ENCODE measurements at places on chromosomes 4 and X. TPM values are rescaled to one million over a fixed set of nuclear protein-coding genes. Genes with fewer than 3 reads are reported as not detected.
A peak's percentile ranks its signal among the peaks of the same experiment; 100 is the strongest.

DNA sequence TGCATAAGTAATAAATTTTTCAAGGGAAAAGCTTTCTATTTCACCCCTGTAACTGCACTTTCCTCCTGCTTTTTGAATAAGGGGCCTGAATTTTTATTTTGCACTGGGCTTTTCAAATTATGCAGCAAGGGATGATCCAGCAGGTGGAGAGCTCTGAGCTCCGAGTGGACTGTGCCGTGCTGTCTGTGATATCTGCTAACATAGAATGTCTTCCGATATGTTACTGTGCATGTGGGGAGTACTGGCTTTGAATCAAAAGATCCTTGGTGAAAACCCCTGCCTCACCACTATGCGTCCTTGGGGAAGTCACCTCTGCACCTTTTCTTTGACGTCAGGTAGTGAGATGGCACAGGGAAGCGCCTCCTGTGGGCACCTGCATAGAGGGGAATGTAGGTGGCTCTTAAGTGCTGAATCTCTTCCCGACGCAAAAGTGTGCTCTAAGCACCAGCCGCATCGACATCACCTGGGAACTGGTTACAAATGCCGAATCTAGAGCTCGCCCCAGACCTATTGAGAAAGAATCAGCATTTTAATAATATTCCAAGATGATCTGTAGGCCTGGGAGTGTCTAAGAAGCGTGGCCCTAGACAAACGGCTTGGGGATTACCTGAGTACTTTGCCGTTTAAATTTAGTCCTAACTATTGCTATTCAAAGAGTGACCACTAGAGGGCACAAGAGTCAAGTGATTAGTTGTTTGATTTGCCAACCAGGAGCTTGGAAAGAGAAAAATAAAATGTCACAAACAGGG, 19.2 kb upstream of the WFS1 start:
- no peaks in the 10 kb centered on the region for H3K36me3 ChIP-seq
- peaks cover 8% of the 10 kb centered on the region for H3K4me1 ChIP-seq
- H3K27me3 ChIP-seq = peaks cover 36% of the 10 kb centered on the region
- H3K27ac ChIP-seq = no peak overlapping the region
- H3K4me3 ChIP-seq = no peak overlapping the region

GRCh38 chr4:76679691-76680090, 218.3 kb downstream of the SOWAHB start:
- no peaks in the 10 kb centered on the region for H3K36me3 ChIP-seq
- H3K4me3 ChIP-seq = no peak overlapping the region
- no peak overlapping the region for H3K27ac ChIP-seq
- no peak for DNase-seq
- H3K27me3 ChIP-seq = peaks cover 17% of the 10 kb centered on the region

DNA sequence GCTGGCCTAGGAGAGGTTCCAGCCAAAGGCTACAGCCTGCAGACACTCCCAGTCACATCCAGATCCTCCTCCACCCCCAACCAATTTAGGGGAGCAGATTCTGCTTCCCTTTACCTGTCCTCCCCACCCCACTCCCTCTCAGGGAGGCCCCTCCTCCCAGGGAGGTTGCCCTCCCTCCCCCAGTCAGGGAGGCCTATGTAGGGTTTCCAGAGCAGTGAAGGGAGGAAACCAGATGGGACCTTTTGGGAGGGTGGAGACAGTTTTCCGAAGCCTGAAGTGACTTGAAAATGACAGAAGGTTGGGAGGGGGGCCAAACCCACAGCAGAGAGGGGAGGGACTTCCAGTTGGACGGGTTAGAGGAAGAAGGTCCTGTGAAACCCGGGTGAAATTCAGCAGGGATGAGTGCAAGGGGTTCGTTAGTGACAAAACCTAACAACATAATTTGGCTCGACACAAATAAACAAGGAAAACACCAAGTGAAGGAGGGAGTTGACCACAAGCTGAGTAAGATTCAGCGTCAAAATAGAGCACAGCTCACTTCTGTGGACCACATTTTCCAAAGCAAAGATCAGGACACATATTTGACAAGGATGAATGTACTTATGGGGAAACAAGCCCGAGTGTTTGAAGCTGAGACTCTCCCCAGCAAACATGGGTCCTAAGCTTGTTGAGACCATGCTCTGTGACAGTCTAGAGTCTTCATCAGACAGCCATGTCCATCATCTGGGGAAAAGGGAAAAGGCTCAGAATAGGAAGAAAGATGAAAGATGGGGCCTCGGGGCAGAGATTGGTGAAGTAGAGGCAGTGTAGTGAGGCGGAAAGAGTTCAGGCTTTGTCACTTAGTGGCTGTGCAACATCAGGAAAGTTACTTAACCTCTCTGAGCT, 46.4 kb downstream of the PRPS1 start:
- peaks cover 64% of the 10 kb centered on the region for H3K4me1 ChIP-seq
- peak; percentile 41 for DNase-seq
- H3K36me3 ChIP-seq = peaks cover 1% of the 10 kb centered on the region
- peak overlapping the region; percentile 99 for H3K27ac ChIP-seq
- H3K27me3 ChIP-seq = no peaks in the 10 kb centered on the region

- H3K4me3 ChIP-seq = no peak overlapping the region
- H3K27ac ChIP-seq = no peak overlapping the region
- DNase-seq = no peak
- no peaks in the 10 kb centered on the region for H3K27me3 ChIP-seq
These were observed 190.3 kb upstream of the TAPT1 start for GRCh38 chr4:16416601-16417000.

GRCh38 chrX:68163441-68163840, 269.9 kb downstream of the OPHN1 start:
- H3K27ac ChIP-seq = no peak overlapping the region
- H3K4me3 ChIP-seq = no peak overlapping the region
- no peak for DNase-seq
- no peaks in the 10 kb centered on the region for H3K36me3 ChIP-seq
- peaks cover 2% of the 10 kb centered on the region for H3K27me3 ChIP-seq

DNA sequence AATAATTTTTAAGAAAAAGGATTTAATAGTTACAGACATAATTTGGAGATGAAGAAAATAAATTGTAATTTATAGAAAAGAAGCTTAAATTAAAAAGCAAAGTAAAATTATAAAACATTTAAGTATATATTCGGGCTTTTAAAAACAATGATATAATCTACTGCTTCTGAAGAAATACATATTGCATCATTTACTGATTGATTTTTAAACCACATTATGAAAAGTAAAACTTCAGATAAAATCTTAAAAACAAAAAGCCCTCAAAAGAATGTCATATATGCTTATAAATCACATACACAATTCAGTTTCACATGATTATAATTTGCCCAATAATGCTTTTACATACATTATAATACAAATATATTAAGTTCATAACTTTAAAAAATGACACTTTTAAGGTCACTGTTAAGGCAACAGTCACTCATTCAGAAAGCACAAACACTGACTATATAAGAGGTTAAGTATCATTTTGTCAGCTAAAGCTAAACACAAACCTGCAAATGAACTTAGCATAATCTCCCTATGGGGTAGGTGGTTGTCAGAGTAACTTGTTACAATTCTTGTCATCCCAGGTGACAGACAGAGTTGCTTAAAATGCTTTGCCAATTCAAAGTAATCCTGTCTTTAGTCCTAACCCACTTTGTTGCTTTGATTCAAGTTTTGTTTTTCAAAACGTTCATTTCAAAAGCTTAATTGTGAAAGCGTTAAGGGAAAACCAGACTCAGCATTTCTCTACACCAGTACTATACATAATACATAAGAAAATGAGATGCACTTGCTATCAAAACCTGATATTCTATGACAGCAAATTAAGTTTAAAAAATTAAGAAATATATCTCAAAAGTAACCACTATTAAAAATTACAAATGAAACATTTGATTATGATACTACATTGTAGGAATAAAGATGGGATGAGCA, 90.6 kb upstream of the MAB21L2 start:
- DNase-seq = no peak
- no peak overlapping the region for H3K27ac ChIP-seq
- no peaks in the 10 kb centered on the region for H3K4me1 ChIP-seq

- no peak overlapping the region for H3K27ac ChIP-seq
- no peaks in the 10 kb centered on the region for H3K27me3 ChIP-seq
- no peaks in the 10 kb centered on the region for H3K4me1 ChIP-seq
- H3K4me3 ChIP-seq = no peak overlapping the region
- no peaks in the 10 kb centered on the region for H3K36me3 ChIP-seq
- DNase-seq = no peak
These were observed 30.7 kb upstream of the RPS6KA6 start for GRCh38 chrX:84218726-84219125.

DNA sequence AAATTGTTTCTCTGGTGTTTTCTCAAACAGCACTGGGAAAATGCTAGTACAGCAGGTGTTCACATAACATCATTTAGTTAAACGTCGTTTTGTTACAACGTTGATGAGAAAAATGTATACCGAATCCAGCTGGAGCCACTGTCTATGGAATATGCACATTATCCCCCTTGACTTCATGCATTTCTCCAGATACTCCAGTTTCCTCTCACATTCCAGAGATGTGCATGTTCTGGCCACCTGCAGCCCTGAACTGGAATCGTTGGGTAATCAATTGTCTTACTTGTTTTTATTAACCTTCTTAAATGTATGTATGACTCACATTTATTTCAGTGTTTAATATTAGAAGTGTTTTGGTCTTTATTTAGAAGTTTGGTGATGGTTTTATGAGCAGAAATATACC, 18.4 kb upstream of the ODAM start:
- no peak overlapping the region for H3K4me3 ChIP-seq
- H3K36me3 ChIP-seq = no peaks in the 10 kb centered on the region
- no peaks in the 10 kb centered on the region for H3K4me1 ChIP-seq
- DNase-seq = no peak

GRCh38 chrX:637660-638481, 7.3 kb downstream of the SHOX start:
- H3K27ac ChIP-seq = peak overlapping the region; percentile 13
- H3K4me3 ChIP-seq = no peak overlapping the region
- no peak for DNase-seq

- no peak for DNase-seq
- H3K27me3 ChIP-seq = no peaks in the 10 kb centered on the region
- no peaks in the 10 kb centered on the region for H3K4me1 ChIP-seq
- peaks cover 18% of the 10 kb centered on the region for H3K36me3 ChIP-seq
- no peak overlapping the region for H3K27ac ChIP-seq
These were observed 38.8 kb downstream of the TAPT1 start for GRCh38 chr4:16187455-16187854.

GRCh38 chrX:69066966-69067525, 98.2 kb downstream of the PJA1 start:
- no peak for DNase-seq
- H3K27me3 ChIP-seq = no peaks in the 10 kb centered on the region
- H3K4me3 ChIP-seq = no peak overlapping the region
- no peaks in the 10 kb centered on the region for H3K4me1 ChIP-seq

- H3K4me3 ChIP-seq = no peak overlapping the region
- no peaks in the 10 kb centered on the region for H3K36me3 ChIP-seq
- no peak overlapping the region for H3K27ac ChIP-seq
- no peaks in the 10 kb centered on the region for H3K27me3 ChIP-seq
- no peaks in the 10 kb centered on the region for H3K4me1 ChIP-seq
These were observed 78.8 kb upstream of the PACRGL start for GRCh38 chr4:20621476-20621875.

DNA sequence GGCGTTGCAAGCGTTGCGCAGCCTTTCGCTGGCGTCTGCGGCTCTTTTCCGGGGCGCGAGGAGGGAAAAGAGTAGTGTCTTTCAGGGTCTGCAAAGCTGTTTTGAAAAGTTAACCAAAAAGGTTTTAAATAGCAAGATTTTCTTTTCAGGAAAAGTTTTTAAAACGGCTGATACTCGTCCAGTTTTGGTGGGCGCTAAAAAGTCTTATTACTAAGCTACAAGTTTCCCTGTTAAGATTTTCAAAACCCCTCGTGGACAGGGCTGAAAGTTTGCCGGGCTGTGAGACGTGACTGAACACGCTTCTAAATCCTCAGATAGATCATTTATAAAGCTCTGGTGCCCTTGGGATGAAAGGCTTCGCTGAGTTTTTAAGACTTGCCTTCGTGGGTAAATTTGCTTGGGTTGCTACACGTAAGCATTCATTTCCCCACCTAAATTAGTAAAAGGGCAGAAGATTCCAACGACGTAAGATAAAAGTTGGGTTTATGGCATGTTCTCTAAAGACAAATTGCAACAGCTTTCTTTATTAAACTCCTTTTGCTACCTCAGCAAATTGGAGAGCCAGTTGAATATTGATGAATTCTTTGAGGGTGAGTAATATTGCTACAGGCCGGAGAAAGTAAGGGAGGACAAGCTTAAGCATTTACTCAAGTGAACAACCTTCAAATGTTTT, 91.5 kb downstream of the HPRT1 start:
- H3K27me3 ChIP-seq = peaks cover 10% of the 10 kb centered on the region
- peaks cover 21% of the 10 kb centered on the region for H3K4me1 ChIP-seq
- no peaks in the 10 kb centered on the region for H3K36me3 ChIP-seq
- no peak overlapping the region for H3K27ac ChIP-seq

DNA sequence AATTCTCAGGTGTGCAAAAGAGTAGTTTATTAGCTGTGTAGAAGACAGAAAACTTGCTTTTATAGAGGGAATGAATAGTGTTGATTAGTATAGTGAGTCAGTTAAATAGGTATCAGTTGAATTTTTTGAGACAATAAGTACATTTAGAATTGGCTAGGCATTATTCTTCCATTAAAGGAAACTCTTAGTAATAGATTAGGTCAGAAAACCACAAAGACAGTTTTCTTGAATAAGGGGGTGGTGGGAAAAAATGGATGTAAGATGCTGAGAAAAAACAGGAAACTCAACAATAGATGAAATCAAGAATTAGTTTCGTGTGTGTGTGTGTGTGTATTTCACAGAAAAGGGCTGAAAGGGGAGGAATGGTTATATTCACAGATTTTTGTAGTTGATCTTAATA, 16.8 kb downstream of the CD38 start:
- H3K4me3 ChIP-seq = peak overlapping the region; percentile 23
- no peak for DNase-seq
- peaks cover 44% of the 10 kb centered on the region for H3K36me3 ChIP-seq
- H3K27me3 ChIP-seq = no peaks in the 10 kb centered on the region
- H3K4me1 ChIP-seq = peaks cover 73% of the 10 kb centered on the region

DNA sequence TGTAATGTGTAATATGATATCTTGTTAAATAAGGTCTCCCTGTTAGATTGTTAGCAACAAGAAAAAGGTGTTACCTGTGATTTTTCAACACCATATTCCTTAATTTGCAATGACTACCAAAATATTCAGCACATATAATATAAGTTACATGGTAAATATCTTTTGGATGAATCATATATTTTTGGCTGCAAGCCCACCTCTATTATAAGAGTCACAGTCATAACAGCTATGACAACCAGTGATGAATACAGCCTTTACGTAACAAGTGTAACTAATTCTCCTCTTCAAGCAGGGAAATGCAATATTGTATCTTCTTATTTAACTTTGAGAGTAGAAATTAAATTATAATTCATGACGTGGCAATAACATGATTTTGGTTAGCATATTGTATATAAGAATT, 187.0 kb downstream of the NLGN4X start:
- no peak for DNase-seq
- no peak overlapping the region for H3K4me3 ChIP-seq
- no peaks in the 10 kb centered on the region for H3K27me3 ChIP-seq
- H3K4me1 ChIP-seq = no peaks in the 10 kb centered on the region
- H3K27ac ChIP-seq = no peak overlapping the region

CACNA1F gene
- 0.05 TPM for total RNA-seq

GLOD5 gene
- not detected for total RNA-seq

CHM gene
- total RNA-seq = 15.7 TPM

FRG2 gene
- total RNA-seq = not detected

XAGE1A gene
- not detected for total RNA-seq

RIBC1 gene
- 0.75 TPM for total RNA-seq

ODAM gene
- total RNA-seq = not detected

NUDT10 gene
- 0.20 TPM for total RNA-seq

DAPP1 gene
- total RNA-seq = 38.8 TPM
